ENCODE measurements at places on chromosomes 5 and 9.

- DNase-seq = no peak
Measured at GRCh38 chr5:163463063-163463435, 2.6 kb downstream of the HMMR start.

- DNase-seq = no peak
Measured at GRCh38 chr5:141431286-141431685, 979 bp downstream of the PCDHGA12 start.

- no peak for DNase-seq
Measured at GRCh38 chr5:157267761-157268480, 2.0 kb downstream of the CYFIP2 start.

- peak; percentile 13 for DNase-seq
Measured at GRCh38 chr5:42636425-42636824, 120.2 kb upstream of the CCDC152 start.

GRCh38 chr5:173324115-173325001 is 3.9 kb downstream of the STC2 start:
- DNase-seq = no peak

DNA sequence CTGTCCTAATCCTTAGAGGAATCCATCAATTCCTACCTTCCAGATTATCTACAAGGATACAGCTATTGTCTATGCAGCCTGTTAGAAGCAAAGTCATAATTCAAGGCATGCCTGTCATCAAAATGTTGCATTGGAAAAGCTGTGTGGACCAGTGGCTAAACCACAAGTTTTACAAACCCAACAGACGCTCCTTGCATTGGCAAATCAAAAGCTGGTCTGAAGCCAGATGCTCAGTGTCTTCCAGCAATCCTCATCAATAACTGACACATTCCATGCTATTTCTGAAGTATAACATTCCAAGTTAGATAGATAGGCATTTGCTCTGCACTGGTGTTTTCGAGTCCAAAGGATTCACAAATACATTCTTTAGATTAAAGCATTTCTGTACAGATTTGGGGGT is 213.6 kb downstream of the EBF1 start:
- no peak for DNase-seq

DNA sequence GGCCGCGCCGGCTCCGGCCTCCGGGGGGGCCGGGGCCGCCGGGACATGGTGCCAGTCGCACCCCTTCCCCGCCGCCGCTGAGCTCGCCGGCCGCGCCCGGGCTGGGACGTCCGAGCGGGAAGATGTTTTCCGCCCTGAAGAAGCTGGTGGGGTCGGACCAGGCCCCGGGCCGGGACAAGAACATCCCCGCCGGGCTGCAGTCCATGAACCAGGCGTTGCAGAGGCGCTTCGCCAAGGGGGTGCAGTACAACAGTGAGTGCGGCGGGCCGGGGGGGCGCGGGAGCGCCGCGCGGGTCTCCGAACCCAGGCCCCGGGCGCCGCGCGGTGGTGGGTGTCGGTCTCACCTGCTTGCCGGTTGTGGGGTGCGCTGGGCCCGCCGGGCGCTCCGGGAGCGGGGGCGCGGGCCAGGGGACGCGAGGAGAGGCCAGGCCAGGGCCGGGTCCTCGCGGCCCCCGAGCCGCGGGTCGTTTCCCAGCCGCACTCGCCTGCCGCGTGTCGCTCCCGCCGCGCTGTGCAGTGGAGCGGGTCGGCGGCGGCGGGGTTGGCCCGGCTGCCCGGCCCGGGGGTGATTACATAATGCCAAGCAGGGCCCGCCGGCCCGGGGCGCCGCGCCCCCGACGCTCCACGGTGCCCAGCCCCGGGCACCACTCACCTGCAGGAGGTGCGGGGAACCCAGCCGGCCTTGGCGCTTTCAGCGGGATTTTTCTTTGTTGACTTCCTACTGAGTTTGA is 492 bp downstream of the RABL6 start:
- DNase-seq = no peak

- DNase-seq = no peak
Measured at GRCh38 chr5:95784514-95785302, 37.8 kb downstream of the GLRX start.

- no peak for DNase-seq
Measured at GRCh38 chr5:91938441-91938840, 555.3 kb upstream of the ARRDC3 start.

GRCh38 chr5:64653766-64654560 is 36.3 kb upstream of the SHISAL2B start:
- DNase-seq = no peak

GRCh38 chr5:116838011-116838536 is 263.5 kb upstream of the SEMA6A start:
- no peak for DNase-seq

- no peak for DNase-seq
Measured at GRCh38 chr5:145708169-145708568, 127.0 kb downstream of the PRELID2 start.

- DNase-seq = peak; percentile 85
Measured at GRCh38 chr9:133238851-133239532, 29.9 kb upstream of the OBP2B start.

- DNase-seq = no peak
Measured at GRCh38 chr5:6454628-6455053, 6.0 kb downstream of the UBE2QL1 start.

GRCh38 chr5:174323878-174324281 is 278.4 kb downstream of the NSG2 start:
- DNase-seq = peak; percentile 78

GRCh38 chr5:34496260-34496691 is 159.9 kb upstream of the RAI14 start:
- DNase-seq = no peak

DNA sequence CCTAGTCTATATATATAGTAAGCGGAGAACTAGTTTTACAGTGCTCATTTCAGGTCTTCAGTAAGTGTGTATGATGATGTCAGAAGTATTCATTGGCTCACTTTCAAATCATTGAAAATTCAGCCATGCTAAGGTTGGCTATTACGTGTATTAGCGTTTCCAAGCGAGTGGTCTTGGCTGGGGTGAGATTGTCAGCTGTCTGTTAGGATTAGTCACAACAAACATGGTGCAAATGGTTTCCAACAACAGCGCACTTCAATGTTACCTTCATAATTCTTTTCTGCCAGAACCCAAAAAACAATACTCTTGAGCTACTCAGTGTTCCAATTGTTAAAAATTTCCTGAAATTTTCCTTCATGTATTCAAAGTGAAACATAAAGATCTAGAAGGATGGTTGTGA is 283.0 kb downstream of the AOPEP start:
- no peak for DNase-seq

DNA sequence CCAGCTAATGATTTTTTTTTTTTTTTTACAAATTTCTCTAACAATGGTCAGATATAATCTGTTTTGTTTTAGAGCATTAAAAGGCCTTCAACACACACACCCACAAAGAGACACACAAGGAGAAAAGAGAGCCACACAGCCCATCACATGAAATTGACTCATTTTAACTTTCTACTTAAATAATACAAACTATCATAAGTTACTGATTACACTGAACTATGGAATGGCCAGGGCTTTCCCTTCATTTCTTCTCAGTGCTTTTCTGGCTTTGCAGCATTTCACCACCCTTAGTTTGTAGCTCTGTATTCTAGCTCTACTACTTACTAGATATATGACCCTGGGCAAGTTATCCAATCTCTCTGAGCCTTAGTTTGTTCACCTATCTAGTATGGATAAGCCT is 13.2 kb downstream of the REEP5 start:
- no peak for DNase-seq

GRCh38 chr5:110386782-110387181 is 339.7 kb downstream of the TMEM232 start:
- peak; percentile 22 for DNase-seq

DNA sequence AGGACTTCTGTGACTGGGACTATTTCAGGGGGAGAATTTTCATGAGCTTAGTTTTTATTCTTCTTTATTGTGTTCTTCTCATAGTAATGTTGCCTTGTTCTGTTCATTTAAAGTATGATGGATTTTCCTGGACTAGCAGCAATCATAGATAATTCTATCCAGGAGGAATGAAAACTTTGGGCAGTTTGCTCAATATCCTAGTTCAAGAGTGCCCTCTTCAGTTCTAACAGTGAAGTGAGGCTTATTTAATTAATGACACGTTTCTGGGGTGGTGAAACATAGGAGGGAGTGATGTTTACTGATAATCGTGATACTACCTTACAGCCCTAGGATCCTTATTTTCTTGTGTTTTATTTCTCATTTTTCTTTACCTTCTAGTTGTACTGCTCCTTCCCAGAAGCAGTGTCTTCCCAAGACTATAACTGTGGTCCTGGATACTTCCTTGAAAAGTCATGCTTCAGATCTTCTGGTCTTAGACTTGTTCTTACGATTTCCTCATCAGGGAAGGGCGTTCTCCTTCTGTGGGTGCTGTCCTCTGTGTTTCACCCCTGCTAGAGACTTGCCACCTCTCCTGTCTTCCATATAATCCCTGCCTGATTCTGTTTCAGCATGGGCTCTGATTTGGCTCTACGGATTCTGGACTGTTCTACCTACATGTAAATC is 57.4 kb downstream of the CFAP95 start:
- peak; percentile 47 for DNase-seq

Data from SW480 (cell line).